ENCODE measurements at places on chromosomes 1 and 21.

DNA sequence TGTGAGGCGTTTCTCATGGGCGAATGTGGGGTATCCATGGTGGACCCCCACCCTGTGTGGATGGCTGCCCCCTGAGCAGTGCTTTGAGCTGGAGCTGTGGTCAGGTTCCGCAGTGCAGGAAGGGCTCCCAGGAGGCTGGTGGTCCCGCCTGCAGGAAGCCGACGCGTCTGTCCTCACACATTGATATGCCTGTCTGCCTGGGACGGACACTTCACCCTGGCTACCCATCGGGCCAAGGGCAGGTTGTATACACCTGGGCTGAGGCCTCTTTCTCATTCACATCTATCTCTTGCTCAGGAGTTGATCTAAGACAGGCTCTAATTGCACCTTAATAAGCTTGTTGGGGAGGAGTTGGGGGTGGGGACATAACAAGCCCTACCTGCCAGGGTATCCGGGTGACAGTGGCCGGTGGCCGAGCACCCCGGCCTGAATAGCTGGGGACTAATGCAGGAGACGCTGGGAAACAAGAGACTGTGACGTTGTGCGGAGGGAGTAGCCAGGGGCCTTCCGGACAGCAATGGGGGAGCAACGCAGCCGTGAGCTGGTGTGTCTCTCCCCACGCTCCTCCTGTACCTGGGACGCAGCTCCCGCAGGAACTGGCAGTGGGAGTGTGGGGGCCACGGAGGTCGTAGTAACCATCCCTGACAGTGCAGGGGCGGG lies 21.7 kb downstream of the PDXK start:
- peak; percentile 68 for DNase-seq

GRCh38 chr21:34925597-34925996 lies 123.5 kb downstream of the RUNX1 start:
- no peak for DNase-seq

DNA sequence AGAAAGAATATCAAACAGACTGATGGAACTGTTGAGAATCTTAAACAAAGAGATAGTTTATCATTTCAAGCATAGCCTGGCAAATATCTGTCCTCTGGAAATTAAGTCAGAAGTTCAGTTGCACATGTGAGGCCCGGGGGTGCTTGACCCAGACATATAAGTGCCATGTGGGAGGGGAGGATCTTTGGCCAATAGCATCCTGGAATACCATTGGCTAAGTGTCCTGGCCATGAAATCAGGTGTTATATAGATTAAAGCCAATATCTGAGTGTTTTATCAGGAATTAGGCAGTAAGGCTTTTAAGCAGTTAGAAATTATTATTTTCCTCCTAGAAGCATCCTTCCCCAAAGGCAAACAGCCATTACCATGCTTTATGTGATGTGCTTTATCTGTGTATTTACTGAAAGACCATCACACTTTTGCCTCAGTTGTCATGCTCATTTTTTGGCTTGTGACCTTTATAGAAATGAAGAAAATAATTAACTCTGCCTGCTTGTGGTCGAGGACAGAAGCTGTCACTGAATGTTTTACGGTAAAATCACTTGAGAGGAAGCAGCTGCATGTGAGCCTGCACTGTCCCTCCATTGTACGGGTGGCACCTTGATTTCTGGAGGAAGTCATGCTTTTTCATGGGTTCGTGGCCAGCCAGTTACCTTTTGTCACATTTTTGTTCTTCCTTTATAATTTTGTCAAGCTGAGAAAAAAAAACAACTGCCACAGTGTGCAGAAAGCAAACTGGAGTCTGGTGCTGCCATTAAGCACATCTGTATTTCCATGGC lies 259.9 kb upstream of the FMN2 start:
- no peak for DNase-seq

DNA sequence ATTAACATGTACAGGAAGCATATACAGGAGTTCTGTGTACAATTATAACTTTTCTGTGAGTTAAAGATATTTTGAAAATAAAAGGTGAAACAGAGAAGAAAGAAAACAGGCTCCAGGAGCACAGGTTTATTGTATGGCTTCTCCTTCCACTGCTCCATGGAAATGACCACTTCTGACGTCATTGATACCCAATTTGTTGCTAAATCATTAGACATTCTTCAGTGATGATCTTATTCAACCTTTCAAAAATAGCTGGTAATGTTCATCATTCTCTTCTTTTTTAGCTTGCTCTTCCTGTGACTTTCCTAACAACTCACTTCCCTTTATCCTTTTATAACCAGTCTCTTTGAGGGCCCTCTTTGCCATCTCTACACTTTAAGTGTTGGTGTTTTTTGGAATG lies 77.8 kb downstream of the KCNK2 start:
- DNase-seq, result no peak

DNA sequence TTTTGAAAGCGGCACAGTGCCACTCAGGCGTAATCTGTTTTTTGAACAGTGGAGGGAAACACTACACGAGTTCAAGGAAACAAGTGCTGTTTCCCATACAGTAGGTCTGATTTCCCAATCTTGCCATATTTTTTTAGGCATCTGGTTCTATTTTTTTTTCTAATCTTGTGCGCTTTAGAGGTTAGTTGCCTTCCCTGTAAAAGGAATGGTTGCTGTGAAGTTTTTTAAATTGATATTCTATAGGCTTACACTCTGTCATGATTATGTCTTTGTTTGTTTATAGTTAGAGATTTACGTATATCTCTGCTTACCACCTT lies 1.2 kb downstream of the NASP start:
- DNase-seq, result no peak
